CD4-positive, alpha-beta T cell treated with Interleukin-6 at 100 ng/mL for 8 hours (primary cell): ENCODE measurements at places on chromosomes 7 and 10.

- peak; percentile 52 for DNase-seq
Observed at GRCh38 chr7:5997210-5997808, 11.5 kb downstream of the PMS2 start.

DNA sequence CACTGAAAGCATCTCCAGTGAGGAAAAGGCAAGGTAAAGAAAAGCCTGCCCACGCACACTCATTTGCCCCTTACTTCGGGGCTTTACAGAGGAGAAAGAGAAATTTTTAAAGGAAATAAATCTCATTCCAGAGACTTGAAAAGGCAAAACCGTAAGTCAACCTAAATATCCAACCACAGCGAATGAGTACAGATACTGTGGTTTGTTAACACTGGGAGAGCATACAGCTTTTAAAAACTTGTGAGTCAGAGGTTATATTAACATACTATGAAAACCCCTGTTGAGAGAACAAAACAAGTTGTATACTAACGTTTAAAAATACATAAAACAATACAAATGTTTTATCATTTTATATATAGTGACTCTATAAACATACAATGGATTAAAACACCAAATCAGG, 28.6 kb upstream of the ST7 start:
- DNase-seq: no peak

DNA sequence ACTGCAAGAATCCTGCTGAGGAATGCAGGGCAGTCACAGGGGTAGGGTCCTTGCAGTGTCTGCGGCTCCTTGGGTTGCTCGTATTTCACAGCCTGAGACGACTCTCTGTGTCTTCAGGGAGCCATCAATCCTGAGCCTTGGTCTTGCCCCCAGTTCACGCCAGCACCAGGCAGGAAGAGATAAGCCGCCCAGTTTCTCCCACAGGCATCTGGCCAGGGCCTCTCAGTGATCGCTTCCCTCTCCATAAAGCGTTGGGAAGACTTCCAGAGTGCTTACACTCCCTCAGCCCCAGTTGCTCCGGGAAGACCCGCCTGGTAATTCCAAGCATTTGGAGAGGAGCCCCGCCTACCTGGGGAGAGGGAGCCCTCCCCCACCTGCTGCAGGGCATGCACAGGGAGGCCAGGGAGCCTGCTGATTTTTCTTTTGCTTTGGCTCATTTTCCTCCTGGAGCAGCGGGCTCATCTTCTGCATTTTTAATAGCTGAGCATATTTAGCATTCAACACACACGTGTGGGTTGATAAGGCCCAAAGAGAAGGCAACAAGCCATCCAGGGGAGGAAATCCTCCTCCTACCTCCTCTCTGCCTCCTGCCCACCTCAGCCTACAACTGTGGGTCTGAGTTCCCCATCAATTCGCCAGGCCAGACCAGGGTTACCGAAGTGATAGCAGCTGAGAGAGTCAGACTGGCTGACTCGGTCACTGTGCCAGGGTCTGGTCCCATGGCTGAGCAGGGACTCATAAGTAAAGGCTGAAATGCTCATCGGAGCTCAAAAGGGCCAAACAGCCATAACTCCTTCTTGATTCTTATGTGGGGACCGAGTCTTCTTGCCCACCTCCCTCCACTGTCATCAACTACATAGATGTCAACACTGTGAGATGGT, 74.4 kb upstream of the EFCAB10 start:
- no peak for DNase-seq

- no peak for DNase-seq
Observed at GRCh38 chr10:70584366-70584765, 18.2 kb downstream of the PRF1 start.

DNA sequence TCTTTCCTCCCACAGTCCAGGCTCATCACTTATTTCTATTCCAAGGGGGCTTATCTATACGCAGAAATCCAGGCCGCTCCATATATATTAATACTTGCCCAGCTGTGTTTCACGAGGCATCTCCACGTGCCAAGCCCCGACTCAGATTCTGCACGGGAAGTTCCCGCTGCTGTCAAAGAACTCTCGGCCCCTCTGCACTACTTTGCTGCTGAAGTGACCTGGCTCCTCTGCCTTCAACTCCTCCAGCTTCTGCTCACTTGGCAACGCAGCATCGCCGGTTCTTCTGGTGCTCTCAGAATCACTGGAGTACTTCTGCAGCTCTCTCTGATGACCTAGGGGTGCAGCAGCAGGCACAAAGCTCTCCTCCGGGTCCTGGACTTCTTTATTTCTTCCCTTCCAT, 9.7 kb upstream of the CHST12 start:
- DNase-seq: no peak

GRCh38 chr10:48389846-48390557, 83.5 kb downstream of the MAPK8 start:
- DNase-seq: no peak

- DNase-seq: no peak
Observed at GRCh38 chr10:126187399-126187798, 200.9 kb downstream of the ADAM12 start.

GRCh38 chr7:121366852-121367431, 29.2 kb downstream of the FAM3C start:
- DNase-seq: peak; percentile 35

DNA sequence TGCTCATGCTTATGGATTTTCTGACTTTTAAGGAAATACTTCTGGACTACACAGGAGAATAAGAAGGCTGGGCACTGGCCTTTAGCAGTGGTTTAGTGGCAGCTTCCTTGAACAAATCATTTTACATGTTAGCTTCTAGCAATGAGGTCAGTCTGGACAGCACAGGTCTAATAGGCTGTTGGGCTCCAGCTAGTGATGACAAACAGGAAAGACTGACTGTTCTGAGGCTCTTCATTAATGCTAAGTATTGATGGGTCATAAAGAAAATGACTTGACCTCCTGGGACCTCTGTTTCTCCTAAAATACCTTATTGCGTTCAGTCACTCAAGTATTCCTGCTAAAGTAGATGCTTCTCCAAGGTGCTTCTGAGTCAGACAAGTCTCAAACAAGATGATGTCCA, 4.9 kb upstream of the RHOBTB1 start:
- no peak for DNase-seq

GRCh38 chr7:47771336-47771989, 176.8 kb downstream of the PKD1L1 start:
- DNase-seq: no peak

GRCh38 chr10:108523016-108523800, 1358.7 kb upstream of the SORCS1 start:
- no peak for DNase-seq

- no peak for DNase-seq
Observed at GRCh38 chr7:55065511-55066229, 46.9 kb downstream of the EGFR start.

DNA sequence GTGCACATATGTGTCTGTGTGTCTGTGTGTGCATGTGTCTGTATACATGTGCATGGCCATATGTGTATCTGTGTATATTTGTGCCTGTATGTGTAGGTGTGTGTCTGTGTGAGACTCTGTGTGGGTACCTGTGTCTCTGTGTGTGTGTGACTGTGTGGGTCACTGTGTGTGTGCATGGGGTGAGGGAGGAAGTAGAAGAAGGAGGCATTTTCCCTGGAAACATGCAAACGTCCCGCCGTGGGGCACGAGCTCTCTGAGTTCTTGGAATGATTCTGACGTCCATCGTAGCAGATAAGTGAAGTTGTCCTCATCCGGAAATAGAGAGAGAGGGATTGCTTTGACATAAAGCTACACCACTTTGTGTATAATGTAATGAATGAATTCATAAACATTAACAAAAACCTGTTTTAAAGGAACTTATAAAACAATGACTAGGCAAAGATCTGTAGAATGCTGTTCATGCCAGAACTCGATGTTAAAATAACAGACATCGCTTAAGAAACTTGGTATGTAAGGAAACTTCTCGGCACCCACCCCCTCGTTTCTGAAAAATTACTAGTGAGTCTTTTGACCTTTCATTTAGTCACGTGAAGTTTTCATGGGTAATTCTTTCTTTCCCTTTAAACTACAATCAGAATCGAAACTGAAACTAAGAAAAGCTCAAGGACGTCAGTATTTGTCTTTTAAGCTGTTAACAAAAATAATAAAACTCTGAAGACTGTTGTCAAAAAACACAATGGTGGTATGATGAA, 43.6 kb upstream of the KLF6 start:
- peak; percentile 51 for DNase-seq

DNA sequence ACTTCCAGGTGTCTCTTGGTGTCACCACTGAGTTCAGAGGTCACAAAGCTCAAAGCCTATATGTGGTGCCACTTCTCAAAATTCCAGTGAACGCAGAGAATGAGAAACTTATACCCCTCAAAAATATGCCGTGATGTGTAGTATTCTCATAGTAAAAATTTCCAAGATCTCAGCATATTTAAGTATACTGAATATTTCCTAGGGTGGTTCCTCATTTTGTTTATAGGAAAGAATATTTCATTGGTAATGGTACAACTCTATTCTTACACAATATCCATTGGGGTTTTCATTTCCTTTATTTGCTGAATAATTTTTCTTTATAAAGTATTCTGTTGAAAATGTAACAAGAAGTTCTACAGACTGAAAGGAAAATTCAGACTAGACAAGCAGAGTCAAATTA, 58.9 kb upstream of the ADO start:
- DNase-seq: no peak

- no peak for DNase-seq
Observed at GRCh38 chr10:51892965-51893658, 193.7 kb upstream of the CSTF2T start.

DNA sequence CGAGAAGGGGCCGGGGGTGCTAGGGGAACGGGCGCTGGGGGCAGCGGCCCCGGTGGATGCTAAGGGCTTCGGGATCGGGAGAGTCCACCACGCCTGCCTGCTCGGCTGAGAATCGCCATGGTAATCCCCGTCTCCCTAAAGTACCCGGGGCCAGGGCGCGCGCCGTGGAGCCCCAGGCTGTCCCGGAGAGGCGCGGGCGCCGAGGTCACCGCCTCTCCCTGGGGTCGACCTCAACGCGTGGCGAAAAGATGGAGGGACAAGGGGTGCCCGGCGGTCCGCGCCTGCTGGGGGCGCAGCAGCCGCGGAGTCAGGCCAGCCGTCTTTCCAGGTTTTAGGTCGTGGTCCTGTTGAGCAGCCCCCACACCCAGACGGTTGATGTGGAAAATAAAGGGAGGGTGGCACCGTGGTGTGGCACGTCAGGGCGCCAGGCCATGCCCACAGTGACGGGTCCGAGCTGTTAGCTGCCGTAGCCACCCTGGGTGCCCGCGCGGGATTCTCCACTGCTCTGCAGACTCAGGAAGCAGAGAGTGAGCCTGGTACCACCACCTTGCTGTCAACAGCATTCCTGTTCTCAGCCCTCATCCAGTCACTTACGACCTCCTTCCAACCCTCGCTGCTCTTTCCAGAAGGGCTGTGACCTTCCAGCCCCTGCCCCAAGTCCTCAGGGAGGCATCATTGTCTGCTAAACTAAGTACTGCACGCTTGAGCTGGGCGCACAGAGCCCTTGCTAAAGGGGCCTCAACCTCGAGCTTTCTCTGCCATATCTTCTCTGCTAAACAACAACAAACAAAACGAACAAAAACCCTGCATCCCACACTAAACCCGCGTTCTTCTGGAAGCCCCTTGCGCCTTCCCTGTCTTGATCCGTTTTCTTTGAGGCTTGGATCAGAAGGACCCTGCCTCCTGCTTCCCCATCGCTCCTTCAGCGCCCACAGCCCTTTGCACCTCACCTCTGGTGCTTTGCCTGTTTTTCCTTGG, 666 bp downstream of the SMKR1 start:
- DNase-seq: no peak

GRCh38 chr10:104049504-104050250, 36.0 kb downstream of the COL17A1 start:
- no peak for DNase-seq

DNA sequence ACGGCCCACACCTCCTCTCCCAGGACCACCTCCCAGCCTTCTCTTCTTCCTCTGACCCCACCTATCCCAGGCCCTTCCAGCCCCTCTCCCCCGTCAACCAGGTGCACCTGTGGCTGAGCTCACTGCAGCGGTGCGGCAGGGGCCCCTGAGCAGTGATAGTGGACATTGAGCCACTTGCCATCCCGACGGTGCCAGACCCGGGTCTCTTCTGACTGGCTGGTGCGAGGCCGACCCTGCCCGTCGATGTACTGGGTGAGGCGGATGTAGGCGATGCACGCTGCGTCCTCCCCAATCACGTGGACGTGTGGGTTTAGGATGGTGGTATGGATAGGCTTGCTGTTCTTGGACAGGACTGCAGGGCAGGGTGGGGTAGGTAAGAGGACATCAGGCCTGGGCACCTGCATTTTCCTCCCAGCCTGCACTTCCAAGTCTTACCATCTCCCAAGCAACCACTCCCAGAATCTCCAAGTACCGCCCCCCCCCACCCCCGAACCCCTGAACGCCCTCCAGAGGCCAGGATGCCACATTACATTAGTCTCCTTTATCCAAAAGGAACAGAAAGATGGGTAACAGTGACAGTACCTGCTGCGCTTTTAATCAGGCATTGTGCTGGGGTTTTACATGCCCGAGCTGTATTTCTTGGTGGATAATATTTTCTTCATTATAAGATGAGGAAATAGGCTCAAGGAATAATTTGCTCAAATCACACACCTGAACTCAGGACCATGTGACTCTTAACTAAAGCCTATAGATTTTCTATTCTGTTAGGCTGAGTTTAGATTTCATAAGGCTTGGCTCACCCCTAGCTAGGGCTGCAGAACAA, 3.7 kb upstream of the NDST2 start:
- no peak for DNase-seq

DNA sequence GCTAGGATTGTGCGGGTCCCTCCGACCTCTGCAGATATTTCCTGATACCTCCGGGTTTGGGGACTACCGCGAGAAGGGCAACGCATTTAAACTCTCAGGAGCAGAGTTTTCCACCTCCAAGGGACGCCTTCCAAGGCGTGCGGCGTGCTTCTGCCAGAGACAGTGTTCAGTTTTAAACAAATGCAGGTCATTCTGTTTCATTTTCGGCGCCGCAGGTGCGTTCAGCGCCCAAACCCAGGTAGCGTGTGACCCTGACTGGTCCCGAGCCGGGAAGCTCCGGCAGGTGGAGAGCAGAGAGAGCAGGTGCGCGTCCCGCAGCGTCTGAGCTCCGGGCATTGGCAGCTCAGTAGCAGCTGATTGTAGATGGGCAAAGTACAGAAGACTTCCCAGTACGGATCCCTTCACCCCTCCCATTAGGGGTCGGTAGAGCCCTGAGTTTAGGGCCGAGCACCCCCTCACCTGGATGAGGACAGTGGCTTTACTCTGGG, 1.4 kb upstream of the CYP26A1 start:
- DNase-seq: no peak

DNA sequence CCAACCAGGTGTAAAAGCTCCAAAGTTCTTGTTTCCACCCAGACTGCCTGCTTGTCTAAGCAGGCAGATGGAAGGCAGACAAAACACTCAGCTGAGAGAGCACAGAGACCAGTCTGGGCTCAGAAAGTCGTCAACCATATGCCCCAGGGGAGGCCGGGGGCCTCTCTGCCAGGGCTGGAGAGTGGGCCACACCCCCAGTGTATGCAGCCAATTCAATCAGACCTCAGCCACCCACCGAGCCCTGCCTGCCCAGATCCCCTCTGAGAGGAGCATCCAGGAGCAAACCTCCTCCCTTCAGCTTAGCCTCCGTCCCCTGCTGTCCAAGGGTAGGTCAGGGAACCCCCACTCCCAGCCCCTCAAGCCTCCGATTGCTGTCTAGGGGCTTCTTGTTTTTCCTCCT, 196.3 kb downstream of the LSM5 start:
- DNase-seq: no peak
